ENCODE measurements at places on chromosomes 4 and X.

GRCh38 chr4:138964716-138965426 lies 50.7 kb upstream of the NOCT start:
- DNase-seq: no peak

DNA sequence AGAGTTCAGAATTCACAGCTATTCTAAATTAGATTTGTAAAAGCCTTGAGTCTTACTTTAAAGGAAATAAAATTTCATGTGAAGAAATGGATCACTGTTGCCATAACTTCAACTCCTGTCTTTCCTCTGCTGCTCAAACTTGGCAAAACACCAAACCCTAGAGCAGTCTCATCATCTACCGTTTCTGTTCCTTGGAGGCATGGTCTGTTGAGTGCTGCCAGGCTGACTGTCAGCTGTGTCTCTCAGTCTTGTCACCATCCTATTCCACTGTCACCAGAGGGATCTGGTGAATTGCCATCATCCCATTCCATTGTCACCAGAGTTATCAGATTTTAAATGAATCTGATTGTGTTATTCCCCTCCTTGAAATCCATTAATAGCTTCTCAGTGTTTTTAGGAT lies 55.6 kb downstream of the STIM2 start:
- DNase-seq: no peak

DNA sequence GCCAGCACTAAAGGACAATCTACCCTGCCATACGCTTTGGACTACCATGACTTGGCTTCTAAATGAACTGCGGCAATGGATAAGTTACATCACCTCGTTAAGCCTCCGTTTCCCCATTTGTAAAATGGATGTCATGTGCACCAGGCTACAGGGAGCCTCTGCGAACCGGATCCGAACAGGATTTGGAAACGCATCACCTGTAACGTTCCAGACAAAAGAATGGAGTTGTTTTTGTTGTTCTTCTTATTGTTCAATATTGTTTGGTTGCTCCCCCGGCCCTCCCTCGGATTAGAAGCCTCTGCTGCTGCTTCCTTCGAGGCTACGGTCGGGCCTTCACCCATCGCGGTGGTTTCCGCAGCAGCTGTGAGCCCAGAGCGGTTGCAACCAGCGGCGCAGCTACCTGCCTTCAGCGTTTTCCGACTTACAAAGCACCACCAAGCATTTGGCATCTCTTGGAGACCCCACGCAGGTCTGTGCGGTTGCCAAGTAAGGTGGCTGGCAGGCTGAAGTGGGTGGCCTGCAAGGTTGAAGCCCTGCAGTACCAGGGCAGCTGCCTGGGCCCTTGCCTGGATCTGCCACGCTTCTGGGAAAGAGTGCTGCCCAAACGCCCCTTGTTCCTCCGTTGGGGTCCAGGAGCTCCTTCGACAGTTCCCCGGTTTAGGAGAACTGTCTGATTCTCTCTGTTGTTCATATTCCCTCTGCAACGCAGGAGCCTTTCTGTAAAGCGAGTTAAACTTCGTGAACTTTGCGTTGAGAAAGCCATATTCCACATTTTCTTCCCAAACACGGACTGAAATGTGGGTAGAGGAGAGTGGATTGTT lies 7.1 kb downstream of the NKX3-2 start:
- DNase-seq: no peak

DNA sequence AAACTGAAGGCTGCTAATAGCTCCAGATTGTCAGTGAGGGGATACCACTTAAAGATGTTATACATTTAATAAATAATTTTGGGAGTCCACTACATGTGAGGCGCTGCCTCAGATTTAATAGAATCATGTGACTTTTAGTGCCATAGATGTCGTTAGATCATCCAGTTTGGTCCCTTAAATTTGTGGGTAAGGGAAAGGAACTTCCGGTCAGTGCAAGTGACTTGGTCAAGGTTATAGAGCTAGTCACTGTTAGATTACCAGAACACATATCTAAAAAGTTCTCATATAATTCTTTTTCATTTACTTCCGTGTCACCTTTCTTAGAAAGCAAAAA lies 529 bp upstream of the UBA6 start:
- DNase-seq: no peak

- no peak for DNase-seq
Observed at GRCh38 chrX:10230222-10230621, 73.4 kb downstream of the CLCN4 start.

DNA sequence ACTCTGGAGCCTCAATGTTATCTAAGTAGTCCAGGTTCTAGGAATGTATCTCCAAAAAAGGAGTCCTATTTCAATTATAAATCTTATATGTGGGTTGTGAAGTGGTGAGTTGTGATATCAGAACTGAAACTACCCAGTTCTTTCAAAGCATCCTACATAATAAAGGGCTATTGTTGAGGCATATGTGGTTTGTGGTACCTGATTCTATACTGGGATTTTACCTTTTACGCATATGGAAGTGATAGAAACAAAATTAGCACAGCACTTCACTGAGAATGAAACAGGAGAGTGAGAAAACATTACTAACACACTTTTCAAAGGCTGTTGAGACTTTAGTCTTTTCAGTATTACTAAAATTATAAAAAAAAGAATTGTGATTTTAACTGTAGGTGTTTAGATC lies 417.7 kb upstream of the GALNT7 start:
- DNase-seq: no peak

GRCh38 chr4:171025776-171026175 lies 787.4 kb upstream of the GALNTL6 start:
- DNase-seq: no peak

GRCh38 chr4:151992332-151993154 lies 231.7 kb upstream of the GATB start:
- no peak for DNase-seq

DNA sequence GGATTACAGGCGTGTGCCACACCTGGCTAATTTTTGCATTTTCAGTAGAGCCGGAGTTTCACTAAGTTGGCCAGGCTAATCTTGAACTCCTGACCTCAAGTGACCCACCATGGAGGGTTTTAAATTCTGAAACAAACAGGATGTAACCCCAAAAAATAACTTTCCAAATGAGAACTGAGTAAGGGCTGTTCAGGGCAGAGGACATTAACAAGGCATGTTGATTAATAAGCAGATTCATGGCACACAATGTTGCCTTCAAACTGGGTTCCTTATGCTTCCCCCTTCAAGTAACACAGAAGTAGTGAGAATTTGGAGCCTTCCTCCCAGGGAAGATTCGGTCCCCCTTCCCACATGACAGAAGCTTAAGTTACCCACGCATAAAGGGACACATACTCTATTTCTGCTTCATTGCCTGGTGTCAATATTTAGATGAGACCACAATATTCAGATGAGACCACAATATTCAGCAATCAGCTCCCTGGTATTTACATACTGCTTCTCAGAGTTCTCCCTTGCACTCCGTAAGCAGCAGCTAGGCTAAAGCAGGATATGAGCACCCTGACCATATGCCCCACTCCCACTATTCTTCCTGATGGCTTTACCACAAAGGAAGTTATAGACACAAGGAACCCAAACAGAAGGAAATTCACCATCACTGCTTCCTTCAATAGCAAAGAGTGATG lies 21.4 kb downstream of the GRSF1 start:
- DNase-seq: no peak

GRCh38 chrX:140866446-140866845 lies 135.9 kb upstream of the SPANXB1 start:
- no peak for DNase-seq

- no peak for DNase-seq
Observed at GRCh38 chrX:19679787-19680186, 164.5 kb upstream of the MAP3K15 start.

DNA sequence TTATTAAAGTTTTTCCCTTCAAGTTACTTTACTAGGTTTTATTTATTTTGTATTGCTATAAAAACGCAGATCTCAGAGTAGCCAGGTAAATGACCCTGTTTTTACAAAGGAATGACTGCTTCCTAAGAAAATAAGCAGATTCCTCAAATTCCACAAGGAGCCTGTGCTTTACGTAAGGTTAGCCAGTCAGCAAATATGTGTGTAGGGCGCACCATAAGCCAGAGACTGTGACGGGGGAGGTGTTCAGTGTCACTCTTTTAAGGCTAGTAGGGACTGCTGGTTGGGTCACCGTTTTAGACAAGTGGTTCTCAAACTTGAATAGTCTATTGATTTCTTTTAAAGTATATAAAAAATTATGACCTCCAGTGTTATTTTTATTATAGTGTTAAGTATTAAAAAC lies 119.9 kb downstream of the ANK2 start:
- DNase-seq: no peak

- DNase-seq: peak; percentile 71
Observed at GRCh38 chr4:88456670-88457306, at the start of gene HERC5. Gene HERC5, plus strand, starts transcription at chr4:88457119. Its CDS starts 151 bp downstream, at chr4:88457270.

- DNase-seq: no peak
Observed at GRCh38 chr4:163591614-163592020, 97.1 kb downstream of the TMA16 start.

GRCh38 chr4:145511913-145512522 lies 30.4 kb downstream of the SMAD1 start:
- DNase-seq: no peak

GRCh38 chr4:7647600-7648543 lies 213.1 kb upstream of the PSAPL1 start:
- no peak for DNase-seq

DNA sequence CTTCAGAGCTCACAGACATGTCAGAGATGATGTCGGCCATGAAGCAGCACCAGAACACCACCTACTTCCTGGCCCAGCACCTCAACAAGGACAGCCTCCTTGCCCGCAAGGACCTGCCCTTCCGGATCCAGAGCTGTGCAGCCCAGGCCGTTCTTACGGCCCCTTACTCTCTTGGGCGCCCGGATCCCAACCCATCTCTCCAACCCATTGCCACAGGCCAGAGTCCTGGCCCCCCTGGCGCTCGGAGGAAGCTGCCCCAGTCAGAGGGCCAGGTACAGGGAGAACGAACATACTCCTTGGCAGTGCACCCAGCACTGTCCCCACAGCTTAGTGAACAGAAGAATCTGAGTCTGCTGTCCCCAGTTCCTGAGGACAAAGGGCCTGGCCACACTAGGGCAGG lies 27.9 kb upstream of the PRPS1 start:
- DNase-seq: no peak

GRCh38 chr4:72690771-72691170 lies 121.8 kb upstream of the ADAMTS3 start:
- DNase-seq: no peak

DNA sequence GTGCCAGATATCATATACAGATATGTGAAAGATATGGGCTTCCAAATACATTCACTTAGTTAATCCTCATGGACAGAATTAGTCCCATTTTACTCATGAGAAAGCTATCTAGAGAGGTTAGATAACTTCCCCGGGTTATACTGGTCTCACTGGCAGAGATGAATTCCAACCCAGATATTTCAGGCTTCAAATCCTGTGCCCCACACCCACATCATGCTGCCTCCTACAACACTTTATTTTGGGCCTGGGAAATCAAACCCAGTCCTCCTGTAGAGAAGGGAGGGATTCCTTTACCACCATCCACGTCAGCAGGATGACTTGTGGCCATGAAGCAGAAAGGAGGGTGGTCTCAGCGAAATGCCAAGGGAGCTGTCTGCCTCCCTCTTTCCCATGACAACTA lies 113.8 kb downstream of the ATP10D start:
- no peak for DNase-seq

DNA sequence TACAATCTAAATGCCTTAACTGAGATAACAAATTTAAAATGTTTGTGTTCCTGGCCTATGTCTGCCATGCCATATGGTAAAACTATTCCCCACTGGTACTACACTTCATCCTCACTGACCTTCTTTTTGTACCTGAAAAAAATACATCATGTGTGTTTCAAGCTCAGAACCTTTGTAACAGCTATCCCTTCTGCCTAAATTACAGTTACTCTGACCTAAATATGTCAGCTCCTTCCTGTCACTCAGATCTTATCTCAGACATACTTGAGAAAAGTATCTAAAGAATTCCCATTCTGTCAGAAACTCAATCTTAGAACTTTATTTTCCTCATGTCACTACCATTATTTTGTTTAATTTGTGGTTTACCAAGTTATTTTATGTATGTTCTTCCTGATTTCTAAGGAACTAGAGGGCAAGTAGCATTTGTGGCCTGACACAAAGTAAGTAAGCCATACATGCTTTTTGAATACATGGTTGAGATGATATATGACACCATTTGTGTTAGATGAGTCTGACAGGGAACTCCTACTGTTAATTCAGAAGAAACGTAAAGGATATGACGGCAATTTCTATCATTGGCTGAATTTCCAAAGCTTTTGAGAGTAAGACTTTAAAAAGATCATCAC lies 456.5 kb upstream of the NDST3 start:
- no peak for DNase-seq

- DNase-seq: peak; percentile 99
Observed at GRCh38 chr4:173334085-173334890, at the start of gene HMGB2. Gene HMGB2, minus strand, starts transcription at chr4:173334358. Its CDS starts 709 bp downstream, at chr4:173333649.

- DNase-seq: no peak
Observed at GRCh38 chr4:118834070-118834469, 1.9 kb downstream of the SEC24D start.

GRCh38 chrX:96455078-96455477 lies 229.6 kb upstream of the DIAPH2 start:
- DNase-seq: no peak

DNA sequence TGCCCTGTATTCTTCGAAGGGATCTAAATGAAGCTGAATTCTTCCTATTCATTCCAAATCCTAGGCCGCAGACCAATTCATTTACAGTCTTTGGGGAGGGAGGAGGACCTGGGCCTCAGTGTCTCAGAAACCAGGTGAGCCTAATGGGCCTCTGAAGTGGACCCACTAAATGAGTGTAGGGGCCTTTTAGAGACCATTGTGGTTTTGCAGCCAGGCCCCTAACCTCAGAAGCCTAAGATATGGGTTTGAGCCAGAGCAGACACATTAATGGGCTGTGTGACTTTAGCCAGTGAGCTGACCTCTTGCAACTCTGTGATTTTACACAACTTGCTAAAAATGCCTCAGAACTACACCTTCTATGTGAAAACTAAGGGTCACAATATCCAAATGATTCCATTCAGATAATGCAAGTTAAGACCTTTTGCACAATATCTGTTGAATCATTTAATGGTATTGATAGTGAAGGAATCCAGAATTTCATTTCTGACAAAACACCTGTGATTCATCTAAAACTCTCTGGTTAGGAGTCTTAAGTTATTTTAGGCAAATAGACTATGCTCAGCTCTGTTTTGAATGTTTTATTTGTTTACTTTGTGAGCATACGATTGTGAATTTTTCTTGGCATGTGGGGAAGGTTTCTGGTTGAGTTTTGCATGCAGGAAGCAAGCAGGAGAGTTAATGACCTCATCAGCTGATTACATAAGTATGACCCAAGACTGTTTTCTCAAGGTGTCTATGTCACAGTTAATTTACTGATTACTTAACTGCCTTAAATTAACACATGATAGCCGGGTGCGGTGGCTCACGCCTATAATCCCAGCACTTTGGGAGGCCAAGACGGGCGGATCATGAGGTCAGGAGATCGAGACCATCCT lies 75.0 kb downstream of the EVC start:
- DNase-seq: no peak

GRCh38 chrX:119273420-119274192 lies 37.5 kb downstream of the PGRMC1 start:
- no peak for DNase-seq

Data from C1 segment of cervical spinal cord (tissue), 14 donors.